ENCODE measurements at places on chromosomes 11 and 22.

- DNase-seq: no peak
Measured at GRCh38 chr22:49720279-49720959, 107.3 kb downstream of the BRD1 start.

DNA sequence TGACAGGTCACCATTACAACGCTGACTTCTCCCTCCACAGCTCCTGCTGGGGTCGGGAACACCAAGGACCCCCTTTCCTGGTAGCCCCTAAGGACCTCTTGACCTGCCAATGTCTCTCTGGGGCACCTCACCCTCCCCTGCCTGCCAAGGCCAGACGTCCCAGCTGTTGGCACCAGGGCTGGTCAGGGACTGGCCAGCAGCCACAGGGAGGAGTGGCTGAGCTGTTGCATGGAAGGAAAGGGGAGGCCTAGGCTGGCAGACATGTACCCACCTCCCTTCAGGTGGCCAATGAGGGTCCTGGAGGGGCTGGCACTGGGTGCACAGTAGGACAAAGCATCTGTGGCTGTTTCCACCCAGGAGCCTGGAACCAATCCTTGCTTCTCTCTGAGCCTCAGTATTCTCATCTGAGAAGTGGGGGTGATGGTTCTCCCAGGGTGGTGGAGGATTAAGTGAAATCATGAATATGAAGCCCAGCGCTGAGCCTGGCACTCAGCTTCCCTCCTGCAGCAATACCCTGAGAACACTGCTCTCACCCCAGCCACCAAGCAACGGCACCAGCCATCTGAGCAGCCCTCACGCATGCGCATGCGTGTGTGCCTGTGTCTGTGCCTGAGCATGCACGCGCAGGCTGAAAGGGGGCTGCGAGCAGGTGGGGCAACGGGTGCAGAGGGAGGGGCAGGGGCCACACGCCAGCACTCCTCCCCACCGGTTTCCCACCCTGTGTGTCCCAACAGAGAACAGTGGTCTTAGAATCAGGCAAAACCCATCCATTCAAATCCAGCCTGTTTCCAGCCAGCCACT, 5.9 kb downstream of the KCNJ4 start:
- no peak for DNase-seq

- no peak for DNase-seq
Measured at GRCh38 chr22:43317239-43317638, 25.9 kb downstream of the SCUBE1 start.

- DNase-seq: no peak
Measured at GRCh38 chr11:103844327-103845215, 191.9 kb upstream of the DDI1 start.

- DNase-seq: no peak
Measured at GRCh38 chr11:2308713-2309112, 6.9 kb downstream of the TSPAN32 start.

DNA sequence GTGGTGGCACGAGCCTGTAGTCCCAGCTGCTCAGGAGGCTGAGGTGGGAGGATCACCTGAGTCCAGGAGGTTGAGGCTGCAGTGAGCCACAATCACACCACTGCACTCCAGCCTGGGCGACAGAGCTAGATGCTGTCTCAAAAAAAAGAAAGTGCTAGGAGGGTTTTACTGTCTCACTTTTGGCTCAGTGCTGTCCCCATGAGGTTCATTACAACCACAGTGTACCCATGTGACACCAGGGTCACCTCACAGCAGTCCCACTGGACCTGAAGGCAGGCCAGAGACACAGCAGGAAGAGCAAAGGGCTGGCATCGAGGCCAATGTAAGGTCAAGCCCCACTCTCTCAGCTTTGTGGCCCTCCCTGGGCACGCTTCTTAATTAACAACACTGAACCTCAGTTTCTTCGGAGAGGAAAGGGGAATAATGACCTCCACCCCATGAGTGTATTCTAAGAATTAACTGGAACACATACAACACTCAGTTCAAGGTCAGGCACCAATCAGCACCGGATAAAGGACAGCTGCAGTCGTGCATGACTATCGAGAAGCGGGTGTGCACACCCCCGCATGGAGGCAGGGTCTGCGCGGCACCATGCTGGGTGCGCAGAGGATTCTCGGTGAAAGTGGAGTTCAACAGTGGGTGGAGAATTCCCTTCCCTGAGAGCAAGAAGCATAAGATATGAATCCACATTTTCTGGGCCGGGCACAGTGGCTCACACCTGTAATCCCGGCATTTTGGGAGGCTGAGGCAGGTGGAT, 30.9 kb upstream of the BAIAP2L2 start:
- no peak for DNase-seq

- DNase-seq: no peak
Measured at GRCh38 chr22:17368554-17369438, 464 bp upstream of the CECR2 start.

DNA sequence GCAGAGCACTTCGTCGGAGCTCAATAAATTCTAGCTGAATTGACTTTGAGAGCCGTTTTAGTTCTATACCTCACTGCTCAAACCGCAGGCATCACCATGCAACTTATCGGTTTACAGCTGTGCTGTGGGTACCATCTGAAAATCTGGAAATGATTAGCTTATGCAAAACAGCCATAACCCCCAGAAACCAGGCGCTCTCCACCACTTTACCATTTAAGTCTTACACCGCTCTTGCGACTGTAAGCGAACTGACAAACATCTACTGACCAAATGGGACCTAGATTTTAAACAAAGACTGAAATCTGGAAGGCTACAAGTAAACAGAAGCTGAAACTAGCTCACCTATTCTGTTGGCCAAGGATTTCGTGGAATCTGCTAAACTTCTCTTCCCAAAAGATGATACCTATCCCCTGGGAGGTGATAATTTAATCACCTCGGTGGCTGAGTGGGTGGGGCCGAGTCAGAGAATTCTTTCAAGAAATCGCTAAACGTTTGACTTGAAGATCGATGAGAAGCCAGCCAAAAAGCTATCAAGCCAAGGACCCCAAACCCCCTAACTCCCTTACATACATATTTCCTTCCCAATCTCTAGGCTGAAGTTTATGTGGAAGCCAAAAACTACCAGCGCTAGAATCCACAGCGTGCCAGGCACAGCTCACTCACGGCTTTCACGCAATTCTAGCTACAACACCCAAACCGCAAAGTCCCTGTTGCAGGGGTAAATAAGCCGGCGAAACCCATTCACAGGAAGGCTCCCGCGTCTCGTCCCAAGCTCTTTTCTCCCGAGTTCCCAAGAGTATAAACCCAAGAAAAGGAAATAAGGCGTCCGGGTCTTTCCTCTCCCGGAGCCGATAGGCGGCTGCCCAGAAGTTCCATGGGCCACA, 644 bp downstream of the SPTY2D1 start:
- DNase-seq: no peak

DNA sequence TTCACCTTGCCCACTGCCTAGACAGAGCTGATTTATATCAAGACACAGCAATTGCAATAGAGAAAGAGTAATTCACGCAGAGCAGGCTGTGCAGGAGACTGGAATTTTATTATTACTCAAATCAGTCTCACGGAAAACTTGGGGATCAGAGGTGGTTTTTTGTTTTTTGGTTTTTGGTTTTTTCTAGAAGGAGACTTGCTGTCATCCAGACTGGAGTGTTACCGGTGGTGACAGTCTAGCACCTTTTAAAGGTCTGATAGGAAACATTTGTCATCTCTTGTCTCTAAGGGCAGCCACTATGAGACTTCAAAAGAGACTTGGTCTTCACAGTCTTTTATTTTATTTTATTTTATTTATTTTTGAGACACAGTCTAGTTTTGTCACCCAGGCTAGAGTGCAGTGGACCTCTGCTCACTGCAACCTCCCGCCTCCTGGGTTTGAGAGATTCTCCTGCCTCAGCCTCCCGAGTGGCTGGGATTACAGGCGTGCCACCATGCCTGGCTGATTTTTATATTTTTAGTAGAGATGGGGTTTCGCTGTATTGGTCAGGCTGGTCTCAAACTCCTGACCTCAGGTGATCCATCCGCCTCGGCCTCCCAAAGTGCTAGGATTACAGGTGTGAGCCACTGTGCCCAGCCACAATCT, 19.1 kb downstream of the APOBEC3H start:
- DNase-seq: no peak

- DNase-seq: no peak
Measured at GRCh38 chr11:46491661-46492330, 100.2 kb upstream of the CHRM4 start.

GRCh38 chr11:44725016-44725685, 1.6 kb upstream of the TSPAN18 start:
- DNase-seq: no peak

- no peak for DNase-seq
Measured at GRCh38 chr11:105046898-105047579, 1.9 kb upstream of the CARD16 start.

GRCh38 chr11:133343951-133344350, 188.3 kb downstream of the OPCML start:
- no peak for DNase-seq

- DNase-seq: no peak
Measured at GRCh38 chr11:72831521-72832300, 17.5 kb downstream of the ATG16L2 start.

- no peak for DNase-seq
Measured at GRCh38 chr11:65246506-65246905, 15.3 kb upstream of the POLA2 start.

GRCh38 chr11:2927121-2927800, 2.0 kb downstream of the PHLDA2 start:
- no peak for DNase-seq

DNA sequence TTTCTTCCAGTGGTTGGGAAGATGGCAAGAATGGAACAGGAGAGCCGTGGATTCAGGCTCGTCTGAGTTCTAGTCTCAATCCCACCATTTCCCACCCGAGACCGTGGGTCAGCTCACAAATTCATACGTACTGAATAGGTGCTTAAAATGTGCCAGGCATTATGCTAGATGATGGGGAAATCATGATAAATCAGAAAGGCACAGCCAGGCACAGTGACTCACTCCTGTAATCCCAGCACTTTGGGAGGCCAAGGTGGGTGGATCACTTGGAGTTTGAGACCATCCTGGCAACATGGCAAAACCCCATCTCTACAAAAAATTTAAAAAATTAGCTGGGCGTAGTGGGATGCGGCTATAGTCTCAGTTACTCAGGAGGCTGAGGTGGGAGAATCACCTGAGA, 7.1 kb downstream of the TRIOBP start:
- DNase-seq: no peak

DNA sequence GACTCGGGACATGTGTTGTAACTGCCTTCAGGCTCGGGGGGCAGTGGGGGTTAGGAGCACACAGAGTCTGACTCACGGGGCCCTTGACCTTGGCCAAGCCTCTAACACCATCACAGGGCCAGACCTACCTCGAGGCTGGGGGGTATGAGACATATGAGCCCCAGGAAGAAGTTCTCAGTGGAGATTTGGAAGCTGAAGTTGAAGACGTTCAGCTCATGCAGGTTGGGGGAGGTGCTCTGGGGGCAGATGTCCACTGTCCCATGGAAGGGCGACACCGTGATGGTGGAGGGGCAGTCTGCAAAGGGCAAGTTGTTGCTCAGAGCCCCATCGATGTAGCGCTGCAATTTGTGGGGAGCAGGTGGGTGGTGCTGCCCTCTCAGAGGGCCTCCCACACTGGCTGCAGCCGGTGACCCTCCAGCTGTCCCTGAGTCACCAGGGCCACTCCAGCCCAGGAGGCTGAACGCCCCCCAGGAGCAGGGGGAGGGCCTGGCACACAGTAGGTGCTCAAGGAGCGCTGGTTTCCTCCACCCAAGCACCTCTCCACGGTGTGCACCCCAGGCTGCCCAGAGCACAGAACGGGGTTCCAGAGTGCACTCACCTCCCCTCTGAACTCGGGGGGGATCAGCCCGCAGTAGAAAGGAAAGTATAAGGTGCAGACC, 2.5 kb downstream of the PNPLA5 start:
- no peak for DNase-seq

GRCh38 chr22:43853328-43853931, 8.9 kb downstream of the SULT4A1 start:
- no peak for DNase-seq

DNA sequence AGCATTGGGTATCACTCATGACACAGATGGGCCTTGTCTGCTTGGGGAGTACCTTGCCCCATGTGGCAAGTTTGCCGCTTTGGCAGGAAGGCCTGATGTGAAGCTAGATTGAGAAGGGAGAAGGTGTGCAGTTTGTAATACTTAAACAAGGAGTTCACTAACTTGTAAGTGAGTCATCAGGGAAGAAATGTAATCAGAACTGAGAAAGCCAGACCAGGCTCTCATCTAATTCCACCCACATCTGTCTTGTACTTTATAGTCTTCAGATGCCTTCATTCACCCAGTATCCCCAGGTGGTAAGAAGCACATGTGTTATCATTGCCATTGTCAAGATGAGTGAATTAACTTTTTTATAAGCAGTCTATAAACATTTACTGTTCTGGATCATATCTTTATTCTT, 116.0 kb upstream of the DDI1 start:
- DNase-seq: no peak

GRCh38 chr11:73275381-73275750, 3.2 kb downstream of the P2RY6 start:
- no peak for DNase-seq

DNA sequence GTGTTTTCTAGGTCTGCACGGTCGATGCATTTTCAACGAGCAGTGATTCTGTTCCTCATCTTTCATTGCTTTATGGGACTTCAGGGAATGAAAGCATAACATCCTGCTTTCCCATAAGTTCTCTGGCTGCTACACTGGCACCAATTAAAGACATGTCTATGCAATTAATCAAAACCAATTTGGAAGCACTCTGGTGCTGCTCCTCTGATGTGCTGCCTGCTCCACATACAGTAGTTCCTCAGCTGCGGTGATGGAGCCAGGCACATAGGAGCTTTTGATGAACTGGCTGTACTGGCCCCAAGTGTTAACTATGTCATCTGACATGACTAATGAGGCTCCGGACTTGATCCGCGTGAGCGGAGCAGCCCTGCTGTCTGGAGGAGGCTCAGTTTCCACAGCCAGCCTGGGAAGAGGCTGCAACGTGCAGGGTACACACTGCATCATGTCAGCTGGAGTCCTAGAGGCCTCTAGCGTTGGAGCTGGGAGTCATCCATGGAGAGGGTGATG, 29.8 kb downstream of the GVQW3 start:
- no peak for DNase-seq

- no peak for DNase-seq
Measured at GRCh38 chr11:132636523-132636922, 895.8 kb downstream of the OPCML start.

GRCh38 chr11:7165911-7166310, 77.1 kb downstream of the RBMXL2 start:
- DNase-seq: no peak

GRCh38 chr11:36404831-36405230, 105.2 kb downstream of the TRAF6 start:
- DNase-seq: no peak

DNA sequence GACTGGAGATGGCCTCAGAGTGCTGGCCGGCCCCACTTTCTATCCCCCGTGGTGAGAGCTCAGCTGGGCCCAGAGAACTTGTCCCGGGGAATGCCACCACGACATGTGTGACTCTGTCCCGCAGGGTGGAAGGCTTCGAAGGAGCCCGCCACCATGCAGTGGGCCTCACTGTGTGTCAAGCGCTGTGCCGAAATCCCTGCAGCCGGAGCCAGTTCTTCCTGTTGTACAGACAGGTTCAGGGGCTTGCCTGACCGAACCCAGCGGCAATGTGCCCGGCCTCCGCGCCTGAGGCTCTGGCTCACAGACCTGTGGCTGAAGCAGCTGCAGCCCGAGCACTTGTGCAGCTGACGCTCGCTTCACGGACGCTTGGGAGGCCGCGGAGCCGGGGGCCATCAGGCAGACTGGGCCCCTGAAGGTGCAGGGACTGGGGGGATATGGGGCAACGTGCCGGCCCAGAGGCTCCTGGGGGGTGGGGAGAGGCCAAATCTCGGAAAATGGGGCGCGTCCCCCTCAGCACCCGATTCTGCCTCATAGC, 650 bp downstream of the PPM1F start:
- no peak for DNase-seq

GRCh38 chr22:45105281-45105702, 58.4 kb upstream of the NUP50 start:
- no peak for DNase-seq
